ENCODE measurements at places on chromosomes 7 and 10.

DNA sequence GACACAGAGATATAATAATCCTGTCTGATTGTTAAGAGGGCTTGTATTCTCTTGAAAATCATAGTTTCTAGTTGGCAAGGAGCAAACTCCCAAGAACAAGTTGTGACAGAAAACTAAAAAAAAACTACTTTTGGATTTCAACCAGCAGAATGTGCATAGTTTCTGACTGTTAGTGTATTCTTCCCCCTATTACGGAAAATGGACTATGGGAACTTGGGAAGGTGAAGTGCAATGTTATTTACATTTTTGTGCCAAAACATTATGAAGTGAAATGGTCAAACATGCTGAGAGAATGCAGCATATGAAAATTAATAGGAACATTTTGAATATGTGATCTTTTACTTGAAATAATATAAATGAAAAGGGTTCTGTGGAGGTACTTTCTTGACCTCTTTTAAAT lies 660.8 kb downstream of the SUGCT start:
- no peak for DNase-seq

DNA sequence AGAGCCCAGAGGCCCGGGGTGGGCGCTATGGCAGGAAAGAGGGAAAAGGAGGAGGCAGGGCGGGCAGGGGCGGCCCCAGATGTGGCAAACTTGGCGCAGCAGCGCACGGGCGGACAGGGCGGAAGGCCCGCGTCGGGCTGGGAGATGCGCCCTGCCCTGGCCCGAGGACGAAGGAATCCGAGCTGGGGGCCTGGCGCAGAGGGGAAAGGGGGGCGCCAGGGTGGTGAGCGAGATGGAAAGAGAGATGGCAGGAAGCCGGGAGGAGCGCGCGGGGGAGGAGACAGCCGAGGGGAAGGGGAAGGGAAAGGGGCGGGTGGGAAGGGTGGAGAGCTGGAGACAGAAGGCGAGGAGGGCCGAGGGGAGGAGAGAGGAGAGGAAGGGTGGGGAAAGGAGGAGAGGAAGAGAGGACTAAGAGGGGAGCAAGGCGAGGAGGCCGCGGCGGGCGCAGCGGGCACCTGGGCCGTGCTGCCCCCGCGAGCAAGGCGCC lies at the start of gene MARVELD1:
MARVELD1 (plus strand) TSS at position 392 of the 487 bp plus-strand sequence. CDS start 147 bp downstream, outside the sequence.
- DNase-seq: peak; percentile 63

- no peak for DNase-seq
These were observed 73.1 kb downstream of the CD36 start for GRCh38 chr7:80711531-80711930.

DNA sequence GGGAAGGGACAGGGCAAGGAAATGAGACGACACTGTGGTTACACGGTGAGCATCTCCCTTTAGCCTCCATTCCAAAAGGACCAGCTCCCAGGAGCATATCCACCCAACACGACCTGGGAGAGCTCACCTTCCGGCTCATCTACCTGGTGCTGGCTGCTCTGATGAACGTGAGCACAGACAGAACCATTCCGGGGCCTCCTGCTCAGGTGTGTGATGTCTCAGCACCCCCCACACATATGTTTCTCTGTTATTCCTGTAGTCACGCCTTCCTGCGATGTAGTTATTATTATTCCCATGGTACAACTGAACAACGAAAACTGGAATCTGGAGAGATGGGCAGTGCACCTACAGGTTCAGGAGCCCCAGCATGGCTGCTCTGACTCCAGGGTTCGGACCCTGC lies 20.5 kb upstream of the GPR26 start:
- DNase-seq: no peak

- no peak for DNase-seq
These were observed 91.5 kb downstream of the LYZL2 start for GRCh38 chr10:30538086-30538485.

DNA sequence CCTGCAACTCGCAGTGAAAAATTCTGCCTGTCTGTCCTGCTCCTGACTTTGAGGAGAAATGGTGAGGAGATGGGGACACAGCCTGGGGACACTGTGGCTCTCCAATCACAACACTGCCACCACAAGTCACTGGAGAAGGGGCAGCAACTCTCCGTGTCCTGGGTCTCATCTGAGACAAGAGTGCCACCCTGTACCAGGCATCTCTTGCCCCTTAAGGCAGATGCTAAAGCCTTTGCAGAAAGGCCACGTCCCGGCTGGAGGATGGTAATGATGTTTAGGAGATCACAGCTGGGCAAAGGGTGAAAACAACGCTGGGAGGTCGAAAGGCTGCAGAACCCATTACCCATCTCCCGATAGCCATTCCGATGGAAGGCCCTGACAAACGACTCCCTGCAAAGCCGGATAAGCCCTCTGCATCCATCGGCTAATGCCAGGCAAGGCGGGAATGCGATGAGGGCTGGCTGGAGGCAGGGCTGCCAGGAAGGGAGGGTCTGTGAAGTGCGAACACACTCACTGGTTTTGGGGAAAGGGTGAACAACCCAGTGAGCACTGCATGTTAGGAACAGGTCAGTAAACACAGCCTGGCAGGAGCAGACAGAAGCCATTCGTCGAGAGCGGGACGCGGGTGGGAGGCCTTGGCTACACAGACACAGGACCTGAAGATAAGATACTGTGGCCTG lies 190.8 kb downstream of the ADARB2 start:
- no peak for DNase-seq

GRCh38 chr7:140752533-140752932 lies 56.0 kb downstream of the NDUFB2 start:
- no peak for DNase-seq

DNA sequence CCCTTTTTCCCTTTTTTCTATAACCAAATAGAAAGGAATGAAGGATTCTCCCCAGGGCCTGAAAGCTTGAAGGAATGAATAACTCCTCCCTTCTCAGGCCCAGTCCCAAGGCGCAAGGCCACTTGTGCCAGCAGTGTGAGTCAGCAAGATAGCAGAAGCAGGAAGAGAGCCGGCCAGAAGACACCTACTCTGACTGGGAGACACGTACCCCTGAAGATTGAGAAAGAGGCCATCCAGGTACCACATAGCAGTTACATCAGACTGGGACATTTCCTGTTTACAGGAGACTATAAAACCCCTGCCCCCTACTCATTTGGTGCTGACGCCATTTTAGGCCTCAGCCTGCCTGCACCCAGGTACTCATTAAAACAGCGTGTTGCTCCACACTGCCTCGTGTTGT lies 65.5 kb downstream of the LRRC17 start:
- no peak for DNase-seq

DNA sequence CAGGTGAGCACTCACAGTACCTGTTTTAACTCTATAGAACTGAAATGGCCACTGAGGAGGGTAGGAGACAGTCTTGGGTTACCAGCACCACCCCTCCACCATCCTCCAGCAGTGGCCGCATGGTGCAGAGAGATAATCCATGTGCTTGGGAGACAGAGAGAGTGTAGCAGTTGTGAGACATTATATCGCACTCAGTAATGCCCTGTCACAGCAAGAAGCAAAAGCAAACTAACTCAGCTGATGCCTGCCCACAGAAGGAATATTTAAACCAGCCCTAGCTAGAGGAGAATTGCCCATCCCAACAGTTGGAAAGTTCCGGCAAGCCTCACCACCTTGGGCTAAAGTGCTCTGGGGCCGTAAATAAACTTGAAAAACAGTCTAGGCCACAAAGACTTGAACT lies 58.8 kb upstream of the HBP1 start:
- no peak for DNase-seq

GRCh38 chr7:112176693-112177415 lies 29.3 kb downstream of the DOCK4 start:
- no peak for DNase-seq

DNA sequence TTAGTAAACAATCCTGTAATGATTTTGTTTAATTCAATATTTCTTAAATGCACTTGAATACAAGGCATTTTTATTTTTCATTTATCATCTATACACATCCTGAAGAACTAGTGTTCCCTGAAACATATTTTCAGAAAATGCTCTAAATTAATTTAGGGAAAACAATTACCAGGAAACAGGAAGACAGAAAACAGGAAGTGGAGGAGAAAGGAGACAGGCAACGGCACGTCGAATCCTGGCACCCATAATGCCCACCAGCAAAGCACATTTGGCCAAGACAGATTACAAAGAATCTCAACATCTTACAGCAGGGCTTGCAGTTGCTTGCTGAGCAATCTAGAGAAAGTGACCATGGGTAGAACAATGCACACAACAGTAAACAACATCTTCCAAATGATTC lies 571.1 kb downstream of the GRID1 start:
- no peak for DNase-seq

GRCh38 chr10:126930883-126931503 lies 25.8 kb downstream of the DOCK1 start:
- DNase-seq: no peak

Data from cerebellar cortex (tissue), 1 donor.